ENCODE measurements at places on chromosomes 11 and 22. TPM values are rescaled to one million over a fixed set of nuclear protein-coding genes. Genes with fewer than 3 reads are reported as not detected.
A peak's percentile ranks its signal among the peaks of the same experiment; 100 is the strongest.

DNA sequence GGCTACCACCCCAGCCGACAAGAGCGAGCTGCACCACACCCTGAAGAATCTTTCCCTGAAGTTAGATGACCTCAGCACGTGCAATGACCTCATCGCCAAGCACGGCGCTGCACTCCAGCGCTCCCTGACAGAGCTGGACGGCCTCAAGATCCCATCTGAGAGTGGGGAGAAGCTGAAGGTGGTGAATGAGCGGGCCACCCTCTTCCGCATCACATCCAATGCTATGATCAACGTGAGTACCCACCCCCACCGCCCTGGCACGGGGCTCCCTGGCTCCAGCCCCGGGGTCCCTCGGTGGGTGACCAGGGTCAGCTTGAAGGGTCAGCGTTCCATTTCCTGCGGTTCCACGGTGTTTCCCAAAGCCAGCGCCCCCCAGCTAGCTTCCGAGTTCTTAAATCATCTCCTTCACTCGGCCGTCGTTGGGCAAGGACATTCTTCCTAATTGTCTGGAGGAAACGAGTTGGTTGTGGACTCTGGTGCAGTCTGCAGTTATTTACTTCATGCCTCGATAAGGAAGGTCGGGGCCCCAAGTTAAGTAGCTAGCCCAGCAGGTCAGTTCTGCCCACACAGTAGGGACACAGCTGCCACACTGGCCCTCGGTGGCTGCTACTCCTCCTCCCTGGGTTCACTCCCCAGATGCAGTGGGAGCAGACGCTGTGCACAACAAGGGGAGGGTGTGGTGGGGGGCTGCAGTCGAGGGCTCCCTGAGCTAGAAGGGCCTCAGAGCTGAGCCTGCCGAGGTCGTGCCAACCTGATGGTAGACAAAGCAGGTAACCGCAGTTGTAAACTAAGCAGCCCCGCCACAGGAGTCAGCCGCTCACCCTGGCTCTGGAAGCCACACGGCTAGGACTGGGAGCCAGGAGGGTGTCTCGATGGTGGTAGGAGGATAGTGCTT is 97.9 kb downstream of the MORC2 start:
- peaks cover 6% of the 10 kb centered on the region for H3K4me1 ChIP-seq
- no peak for DNase-seq
- no peak overlapping the region for H3K27ac ChIP-seq
- H3K4me3 ChIP-seq, result no peak overlapping the region

OR4A47 gene
- total RNA-seq, result not detected

DNA sequence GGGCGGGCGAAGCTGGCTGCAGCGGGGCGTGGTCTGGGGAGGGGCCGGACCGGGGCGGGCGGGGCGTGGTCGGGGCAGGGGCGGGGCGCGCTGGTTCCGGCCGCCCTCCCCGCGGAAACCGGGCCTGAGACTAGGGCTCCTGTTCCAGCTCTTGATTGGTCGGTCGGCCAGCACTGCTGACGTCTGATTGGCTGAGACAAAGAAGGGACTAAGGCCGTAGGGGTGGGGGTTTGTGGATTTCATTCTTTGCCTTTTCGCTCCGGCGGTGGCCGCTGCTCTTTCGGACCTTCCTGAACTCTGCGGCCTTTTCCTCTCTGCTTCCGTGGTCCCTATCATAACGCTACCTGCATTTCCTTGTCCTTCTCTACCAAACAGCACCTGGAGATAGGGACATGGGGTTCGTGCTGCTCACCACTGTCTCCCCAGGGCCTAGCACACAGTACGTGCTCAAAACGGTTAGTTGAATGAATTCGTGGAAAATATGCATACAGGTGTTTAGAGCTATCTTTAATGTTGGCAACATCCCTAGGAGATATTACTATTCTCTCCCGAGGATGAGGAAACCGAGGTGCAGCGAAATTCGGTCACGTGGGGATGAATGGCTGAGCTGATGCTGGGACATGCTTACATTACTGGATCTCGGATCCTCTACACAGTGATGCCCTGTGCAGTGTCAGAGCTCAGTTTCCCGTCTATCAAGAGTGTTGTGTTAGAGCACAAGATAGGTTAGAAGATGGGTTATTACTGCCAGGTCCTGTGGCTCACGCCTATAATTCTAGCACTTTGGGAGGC is 62.8 kb downstream of the NFAM1 start:
- peaks cover 44% of the 10 kb centered on the region for H3K27me3 ChIP-seq
- H3K36me3 ChIP-seq, result no peaks in the 10 kb centered on the region
- H3K4me1 ChIP-seq, result peaks cover 21% of the 10 kb centered on the region
- DNase-seq, result peak; percentile 89

- no peak overlapping the region for H3K4me3 ChIP-seq
- H3K27ac ChIP-seq, result no peak overlapping the region
- no peaks in the 10 kb centered on the region for H3K27me3 ChIP-seq
- H3K4me1 ChIP-seq, result no peaks in the 10 kb centered on the region
- H3K36me3 ChIP-seq, result peaks cover 38% of the 10 kb centered on the region
These were observed 7.6 kb downstream of the SLC39A13 start for GRCh38 chr11:47415949-47416472.

GRCh38 chr11:125903711-125904659 is at the start of gene DDX25:
DDX25 (plus strand) TSS chr11:125904508; CDS start chr11:125904518, 10 bp downstream.
- H3K36me3 ChIP-seq, result peaks cover 23% of the 10 kb centered on the region
- H3K4me1 ChIP-seq, result peaks cover 26% of the 10 kb centered on the region
- H3K27ac ChIP-seq, result no peak within 1 kb of the TSS
- peaks cover 16% of the 10 kb centered on the region for H3K27me3 ChIP-seq
- H3K4me3 ChIP-seq, result peak within 1 kb of the TSS; percentile 96

TRIM68 gene
- total RNA-seq, result 12.3 TPM

UBTFL1 gene
- not detected for total RNA-seq

MYEOV gene
- not detected for total RNA-seq

DNA sequence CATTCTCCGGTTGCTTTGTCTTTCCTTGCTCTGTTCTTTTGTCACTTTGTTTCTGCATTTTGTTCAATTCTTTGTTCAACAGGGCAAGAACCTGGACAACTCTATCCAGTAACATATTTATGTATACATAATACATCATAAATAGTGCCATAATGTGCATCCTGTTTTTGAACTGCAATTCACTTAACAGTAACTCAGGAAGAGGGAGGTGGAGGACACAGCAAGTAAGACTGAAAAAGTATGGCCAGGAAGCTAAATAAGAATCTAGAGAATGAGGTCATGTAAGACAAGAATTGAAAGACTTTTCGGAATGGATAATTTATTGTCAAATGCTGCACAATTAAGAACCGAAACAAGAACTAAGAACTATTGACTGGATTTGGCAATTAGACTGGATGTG is 29.2 kb upstream of the CHORDC1 start:
- peaks cover 7% of the 10 kb centered on the region for H3K4me1 ChIP-seq
- no peak overlapping the region for H3K27ac ChIP-seq
- peaks cover 11% of the 10 kb centered on the region for H3K27me3 ChIP-seq
- no peak for DNase-seq

MRGPRE gene
- total RNA-seq, result not detected

- H3K27ac ChIP-seq, result no peak overlapping the region
- DNase-seq, result no peak
- peaks cover 26% of the 10 kb centered on the region for H3K4me1 ChIP-seq
- H3K4me3 ChIP-seq, result no peak overlapping the region
- peaks cover 31% of the 10 kb centered on the region for H3K27me3 ChIP-seq
- no peaks in the 10 kb centered on the region for H3K36me3 ChIP-seq
These were observed 2.3 kb upstream of the VSIG2 start for GRCh38 chr11:124754309-124754708.

DNA sequence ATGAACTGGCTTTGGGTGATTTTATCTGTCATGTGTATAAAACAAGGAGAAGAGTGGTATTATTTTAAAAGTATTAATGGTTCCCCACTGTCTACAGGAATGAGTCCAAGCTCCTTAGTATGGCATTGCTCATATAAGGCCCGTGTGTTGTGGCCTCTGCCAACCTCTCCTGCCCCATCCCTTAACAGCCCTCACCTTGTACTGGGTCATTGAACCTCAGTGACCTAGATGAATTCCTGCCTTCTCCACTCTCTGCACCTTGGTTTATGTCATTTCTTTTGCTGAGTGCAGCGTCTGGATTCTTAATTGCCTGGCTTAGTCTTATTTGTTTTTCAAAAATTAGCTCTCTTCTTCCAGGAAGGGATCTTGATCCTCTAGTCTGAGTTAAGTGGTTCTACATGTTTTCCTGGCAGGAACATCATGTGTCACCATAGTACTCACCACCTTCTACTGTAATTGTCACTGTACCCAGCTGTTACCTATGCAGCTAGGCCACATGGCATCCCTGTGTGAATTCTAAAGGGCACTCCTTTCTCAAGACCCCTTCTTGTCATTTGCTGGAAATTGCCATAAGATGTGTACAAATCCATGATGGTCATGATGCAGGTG is 36.2 kb upstream of the POGLUT3 start:
- H3K4me3 ChIP-seq, result no peak overlapping the region
- H3K27me3 ChIP-seq, result no peaks in the 10 kb centered on the region
- no peak for DNase-seq
- H3K36me3 ChIP-seq, result no peaks in the 10 kb centered on the region
- H3K4me1 ChIP-seq, result peaks cover 4% of the 10 kb centered on the region
- H3K27ac ChIP-seq, result no peak overlapping the region

DNA sequence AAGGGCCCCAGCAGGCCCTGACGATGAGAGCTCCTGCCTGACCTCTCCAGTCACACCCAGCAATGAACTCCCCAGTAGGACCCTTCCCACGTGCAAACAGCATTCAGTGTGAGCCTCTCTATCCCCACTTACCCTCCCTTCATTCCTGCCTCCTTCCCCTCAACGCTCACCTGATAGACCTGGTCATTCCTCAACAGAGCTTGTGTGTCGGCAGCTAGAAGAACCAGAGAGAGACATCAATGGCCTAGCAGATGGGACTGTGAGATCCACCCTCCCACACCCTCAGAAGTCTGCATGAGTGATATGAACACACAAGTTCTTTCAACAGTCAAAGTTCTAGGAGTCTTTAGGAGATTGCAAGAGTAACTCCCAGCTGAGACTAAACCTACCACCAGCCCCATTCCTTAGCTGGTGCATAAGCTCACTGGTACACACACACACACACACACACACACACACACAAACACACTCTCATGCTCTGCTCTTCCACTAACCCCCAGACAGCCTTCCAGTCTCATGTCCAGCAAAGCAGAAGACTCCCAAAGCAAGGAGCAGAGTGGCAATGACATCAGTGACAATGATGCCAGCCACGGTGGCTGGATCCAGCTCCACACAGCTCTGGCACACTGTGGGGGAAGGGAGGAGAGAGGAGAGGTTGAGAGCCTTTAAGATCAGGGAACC is 3.1 kb downstream of the CD3D start:
- DNase-seq, result peak; percentile 56
- peak overlapping the region; percentile 96 for H3K27ac ChIP-seq

DNA sequence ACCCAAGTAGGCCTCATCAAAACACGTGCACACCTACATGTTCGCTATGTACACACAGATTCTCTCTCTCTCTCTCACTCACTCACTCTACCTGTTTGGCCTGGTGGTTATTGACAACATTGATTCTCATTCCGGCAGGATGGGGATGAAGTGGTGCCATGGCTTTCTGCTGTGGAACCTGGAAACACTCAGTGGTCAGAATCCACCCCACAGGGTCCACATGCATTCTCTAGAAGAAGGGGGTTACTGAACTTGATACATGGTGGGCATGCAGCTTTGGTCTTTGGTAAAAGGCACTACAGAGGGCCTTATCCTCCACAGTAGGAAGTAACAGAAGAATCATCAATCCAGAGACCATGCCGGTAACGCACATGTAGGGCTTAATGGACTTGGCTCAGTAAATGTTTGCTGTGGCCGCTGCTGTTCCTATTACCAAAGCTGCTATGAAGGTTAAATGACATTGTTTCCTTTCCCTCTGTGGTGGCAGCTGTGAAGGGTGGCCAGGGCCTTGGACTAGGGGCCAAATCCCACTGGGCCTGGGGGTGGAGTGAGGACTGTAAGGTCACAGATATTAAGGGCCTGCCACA is 12.7 kb downstream of the POLDIP3 start:
- peaks cover 8% of the 10 kb centered on the region for H3K4me1 ChIP-seq
- H3K4me3 ChIP-seq, result no peak overlapping the region
- no peak overlapping the region for H3K27ac ChIP-seq

- no peak overlapping the region for H3K27ac ChIP-seq
- H3K4me3 ChIP-seq, result no peak overlapping the region
- no peak for DNase-seq
- H3K4me1 ChIP-seq, result no peaks in the 10 kb centered on the region
- H3K27me3 ChIP-seq, result no peaks in the 10 kb centered on the region
These were observed 1135.5 kb downstream of the JRKL start for GRCh38 chr11:97525273-97525672.

GRCh38 chr11:66477263-66478201 is 2.7 kb upstream of the DPP3 start:
- peaks cover 1% of the 10 kb centered on the region for H3K36me3 ChIP-seq
- peaks cover 30% of the 10 kb centered on the region for H3K4me1 ChIP-seq
- no peaks in the 10 kb centered on the region for H3K27me3 ChIP-seq
- no peak for DNase-seq
- no peak overlapping the region for H3K27ac ChIP-seq
- no peak overlapping the region for H3K4me3 ChIP-seq

DNA sequence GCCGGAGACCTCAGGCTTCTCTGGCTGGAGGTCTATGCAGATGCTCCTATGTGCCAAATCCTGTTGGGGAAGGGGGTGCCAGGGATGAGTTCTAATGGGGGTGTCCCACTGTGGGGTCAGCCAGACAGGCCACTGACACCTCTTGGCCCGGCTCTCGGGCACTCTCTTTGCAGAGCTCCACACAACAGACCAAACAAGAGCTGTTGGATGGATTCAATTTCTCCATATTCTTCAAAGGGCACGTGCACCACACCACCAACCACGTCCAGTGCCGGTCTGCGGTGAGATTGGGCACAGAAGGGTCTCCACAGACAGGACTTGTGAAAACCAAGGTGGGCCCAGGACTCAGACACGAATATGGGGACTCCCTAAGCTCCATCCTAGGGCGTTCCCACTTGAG is 2.2 kb upstream of the RGL4 start:
- peaks cover 8% of the 10 kb centered on the region for H3K36me3 ChIP-seq
- no peaks in the 10 kb centered on the region for H3K27me3 ChIP-seq
- H3K27ac ChIP-seq, result no peak overlapping the region

HBE1 gene
- total RNA-seq, result not detected

DNA sequence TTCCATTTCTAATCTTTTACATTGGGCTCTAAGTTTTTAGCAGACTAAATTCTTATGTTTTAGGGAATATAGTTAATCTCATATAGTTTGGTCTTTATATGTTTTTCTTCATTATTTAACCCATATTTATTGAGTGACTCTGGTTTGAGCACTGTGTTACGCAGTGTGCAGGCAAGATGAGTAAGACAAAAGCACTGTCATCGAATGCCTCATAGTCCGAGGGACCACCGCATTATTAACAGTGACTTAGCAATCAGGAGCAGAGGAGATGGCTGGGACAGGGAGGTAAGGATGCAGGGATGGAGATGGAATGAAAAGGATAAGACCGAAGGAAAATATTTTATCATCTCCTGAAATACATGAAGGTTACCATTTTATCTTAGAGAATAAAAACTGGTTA is 65.2 kb upstream of the CTSC start:
- peaks cover 52% of the 10 kb centered on the region for H3K4me1 ChIP-seq
- peaks cover 16% of the 10 kb centered on the region for H3K36me3 ChIP-seq
- no peak overlapping the region for H3K27ac ChIP-seq
- no peak overlapping the region for H3K4me3 ChIP-seq

- no peak for DNase-seq
- no peaks in the 10 kb centered on the region for H3K36me3 ChIP-seq
- no peak overlapping the region for H3K27ac ChIP-seq
- peaks cover 7% of the 10 kb centered on the region for H3K27me3 ChIP-seq
- H3K4me3 ChIP-seq, result no peak overlapping the region
- peaks cover 41% of the 10 kb centered on the region for H3K4me1 ChIP-seq
These were observed 11.0 kb upstream of the FXYD2 start for GRCh38 chr11:117835576-117835975.

GRCh38 chr11:126630893-126631798 is 275.7 kb downstream of the ST3GAL4 start:
- no peak overlapping the region for H3K4me3 ChIP-seq
- no peaks in the 10 kb centered on the region for H3K27me3 ChIP-seq
- H3K27ac ChIP-seq, result no peak overlapping the region
- H3K36me3 ChIP-seq, result no peaks in the 10 kb centered on the region
